ENCODE measurements at places on chromosomes 1 and 21.

GRCh38 chr1:162905174-162906158 is 44.5 kb upstream of the CCDC190 start:
- peak; percentile 76 for DNase-seq

DNA sequence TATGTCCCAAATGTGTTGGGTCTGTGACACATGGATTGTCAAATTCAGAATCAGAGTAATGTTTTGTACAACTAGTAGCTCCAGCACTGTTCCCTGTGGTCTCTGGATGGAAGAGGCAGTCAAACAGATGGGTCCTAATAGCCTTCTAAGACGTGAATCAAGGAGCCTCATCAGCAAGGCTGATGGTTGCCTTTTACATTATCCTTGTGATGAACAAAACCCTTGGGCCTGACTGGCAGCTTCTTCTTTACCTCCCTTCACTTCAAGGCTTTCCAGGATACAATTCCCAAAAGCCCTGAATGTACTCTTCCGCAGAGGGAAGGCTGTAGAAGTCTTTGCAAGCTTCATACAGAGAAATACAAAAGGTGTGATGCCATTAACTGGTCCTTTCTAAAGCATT is 633.3 kb downstream of the USP25 start:
- DNase-seq, result no peak

DNA sequence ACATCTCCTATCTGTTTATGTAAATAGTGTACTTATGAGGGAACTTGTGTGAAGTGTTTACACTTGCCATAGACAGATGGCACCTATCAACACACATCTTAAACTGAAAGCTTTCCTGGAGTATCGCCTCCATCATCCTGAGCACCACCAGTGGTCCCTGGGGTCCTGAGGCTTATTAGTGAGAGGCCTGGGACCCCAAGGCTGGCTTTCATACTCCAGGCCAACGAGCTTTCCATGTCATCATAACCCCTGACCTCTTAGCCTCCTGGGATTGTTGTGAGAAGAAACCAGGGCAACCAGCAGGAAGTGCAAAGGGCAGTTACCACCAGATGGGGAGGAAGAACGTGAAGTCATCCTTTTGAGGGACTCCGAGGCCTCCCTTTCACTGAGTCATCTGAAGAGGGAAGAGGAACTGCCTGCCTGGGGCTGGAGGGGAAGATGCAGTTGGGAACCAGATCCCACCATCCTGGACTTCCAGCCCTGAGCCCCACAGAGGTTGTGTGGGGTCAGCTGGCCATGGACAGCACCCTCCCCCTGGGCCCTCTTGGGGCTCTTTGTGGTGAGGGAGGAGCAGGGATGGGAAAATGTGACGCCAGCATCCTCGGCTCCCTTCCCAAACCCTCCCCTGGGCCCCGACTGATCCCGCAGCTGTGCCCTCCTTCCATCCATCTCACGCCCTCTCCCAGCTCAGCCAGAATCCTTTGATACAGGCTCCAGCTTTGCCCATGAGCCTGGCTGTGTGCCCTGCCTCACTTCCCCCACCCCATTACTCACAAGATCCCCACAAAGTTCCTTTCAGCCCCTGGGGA is 5.8 kb downstream of the INKA2 start:
- peak; percentile 88 for DNase-seq

DNA sequence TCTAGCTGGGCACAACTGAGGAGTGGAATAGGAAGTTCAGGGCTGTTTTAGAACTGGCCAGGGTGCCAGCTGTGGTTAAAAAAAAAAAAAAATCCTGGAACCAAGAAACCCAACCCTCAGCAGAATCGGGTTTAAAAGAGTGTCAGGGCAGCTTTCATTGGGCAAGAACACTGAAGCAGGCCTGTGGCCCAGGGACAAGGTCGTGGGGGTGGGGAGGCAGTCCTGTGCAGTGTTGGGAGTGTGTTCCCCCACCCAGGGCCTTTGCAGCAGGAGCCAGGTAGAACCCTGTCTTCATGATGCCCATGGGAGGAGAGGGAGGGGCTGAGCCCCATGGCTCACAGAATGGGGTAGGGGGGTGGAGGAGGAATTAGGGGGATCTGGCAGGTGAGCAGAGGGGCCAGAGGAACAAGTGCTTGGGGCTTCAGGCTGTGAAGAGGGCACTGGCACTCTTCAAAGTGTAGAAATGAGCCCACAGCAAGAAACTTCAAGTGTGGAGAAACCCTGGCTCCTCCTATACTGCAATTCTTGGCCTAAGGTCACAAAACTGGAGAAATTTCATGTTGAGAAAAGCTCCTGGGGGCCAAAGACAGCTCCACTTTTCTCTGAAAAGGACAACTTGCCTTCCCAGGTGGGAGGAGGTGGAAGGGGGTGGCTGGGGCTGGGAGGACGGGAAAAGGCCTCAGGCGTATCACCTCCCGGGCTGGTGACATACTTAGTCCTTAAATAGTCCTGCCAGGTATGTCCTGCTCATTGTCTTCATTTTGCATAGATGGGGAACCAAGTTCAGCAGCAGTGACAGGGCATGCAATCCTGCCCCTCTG is 39.3 kb downstream of the KIAA1614 start:
- no peak for DNase-seq

GRCh38 chr21:28436286-28436932 is 556.3 kb downstream of the LTN1 start:
- DNase-seq, result peak; percentile 61

GRCh38 chr1:78411707-78412106 is 79.1 kb upstream of the PTGFR start:
- DNase-seq, result no peak

DNA sequence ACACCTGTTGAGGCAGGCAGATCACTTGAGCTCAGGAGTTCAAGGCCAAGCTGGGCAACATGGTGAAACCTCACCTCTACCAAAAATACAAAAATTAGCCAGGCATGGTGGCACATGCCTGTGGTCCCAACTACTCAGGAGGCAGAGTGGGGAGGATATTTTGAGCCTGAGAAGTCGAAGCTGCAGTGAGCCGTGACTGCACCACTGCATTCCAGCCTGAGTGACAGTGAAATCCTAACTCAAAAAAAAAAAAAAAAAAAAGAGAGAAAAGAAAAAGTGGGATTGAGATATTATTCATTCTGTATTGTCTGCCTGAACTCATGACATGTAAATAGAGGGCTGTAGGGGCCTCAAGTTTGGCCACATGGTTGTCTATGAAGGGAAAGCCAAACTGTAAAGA is 37.3 kb downstream of the WNT2B start:
- no peak for DNase-seq

DNA sequence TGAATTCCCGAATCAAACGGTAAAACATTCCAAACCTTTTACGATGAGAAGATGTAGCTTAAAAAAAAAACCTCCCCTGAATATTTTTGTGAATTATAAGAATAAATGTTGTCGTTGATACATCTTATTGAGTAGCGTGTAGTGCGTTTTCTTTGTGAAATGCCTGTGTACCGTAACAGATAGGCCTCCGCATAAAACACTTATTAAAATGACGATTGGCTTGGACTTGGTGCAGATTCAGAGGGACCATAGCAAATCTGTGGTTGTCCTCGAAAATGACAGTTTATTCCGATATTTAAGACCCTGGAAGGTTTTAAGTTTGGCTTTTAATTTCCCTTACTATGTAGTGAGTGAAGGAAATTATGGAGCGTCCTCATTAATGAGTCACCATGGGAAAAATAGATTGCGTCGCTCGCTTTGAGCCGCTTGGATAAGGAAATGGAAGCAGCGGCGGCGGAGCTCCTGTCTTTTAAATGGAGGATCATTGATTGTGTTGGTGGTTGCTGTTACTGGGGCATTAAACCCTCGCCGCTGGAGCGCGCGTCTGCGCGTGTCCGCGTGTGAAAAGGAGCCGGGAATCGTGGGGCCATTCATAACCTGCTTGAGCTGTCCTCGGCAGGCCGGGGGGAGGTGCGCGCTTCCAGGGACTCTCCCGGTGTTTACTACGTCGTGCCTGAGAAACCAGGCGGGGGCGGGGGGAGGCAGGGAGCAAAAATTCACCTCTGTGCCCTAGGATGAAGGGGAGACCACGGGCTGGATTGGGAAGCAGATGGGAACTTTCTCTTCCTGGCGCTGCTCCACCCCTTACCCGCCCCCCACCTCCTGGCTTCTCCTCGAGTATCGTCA is 1.6 kb downstream of the SPEN start:
- DNase-seq, result peak; percentile 86

DNA sequence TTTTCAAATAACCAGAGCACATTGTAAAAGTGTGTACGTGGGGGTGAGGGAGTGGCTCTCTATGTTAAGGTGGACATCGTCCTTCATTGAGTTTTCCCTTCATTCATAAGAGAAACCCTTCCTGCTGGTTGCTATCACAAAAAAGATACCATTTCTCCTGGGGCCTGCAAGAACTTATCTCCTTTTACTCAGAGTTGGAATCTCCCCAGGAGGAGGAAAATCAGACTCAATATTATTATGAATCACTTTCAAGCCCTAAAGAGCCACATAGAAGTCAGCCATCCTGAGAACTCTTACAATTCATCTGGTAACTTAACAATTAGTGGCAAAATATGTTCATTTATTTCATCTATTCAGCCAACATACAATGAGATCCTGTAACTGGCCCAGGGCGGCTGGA is 27.1 kb upstream of the TGFBR3 start:
- DNase-seq, result peak; percentile 4

DNA sequence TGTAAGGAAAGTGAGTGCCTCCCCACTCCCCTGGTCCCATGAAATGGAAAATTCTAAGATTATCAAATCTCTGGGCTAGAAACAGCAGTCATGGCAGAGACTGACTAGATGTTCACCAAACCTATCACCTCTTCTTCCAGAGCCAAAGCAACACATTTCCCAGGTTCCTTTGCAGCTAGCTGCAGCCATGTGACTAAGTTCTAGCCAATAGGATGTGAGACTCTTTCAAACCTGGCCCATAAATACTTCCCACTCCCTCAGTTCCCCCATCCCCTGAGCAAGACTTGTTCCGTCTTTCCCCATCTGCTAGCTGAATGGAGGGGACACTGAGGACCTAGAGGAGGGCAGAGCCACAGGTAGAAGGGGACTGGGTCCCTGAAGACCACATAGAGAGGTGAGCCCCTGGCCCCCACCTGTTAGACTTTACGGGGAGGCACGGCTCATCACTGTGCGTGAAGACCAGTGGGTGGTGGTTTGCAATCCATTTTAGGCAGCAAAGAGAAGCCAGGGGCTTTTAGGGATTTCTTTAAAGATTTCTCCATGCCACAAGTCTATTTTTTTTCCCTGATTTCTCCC is 17.2 kb downstream of the FAM43B start:
- no peak for DNase-seq

DNA sequence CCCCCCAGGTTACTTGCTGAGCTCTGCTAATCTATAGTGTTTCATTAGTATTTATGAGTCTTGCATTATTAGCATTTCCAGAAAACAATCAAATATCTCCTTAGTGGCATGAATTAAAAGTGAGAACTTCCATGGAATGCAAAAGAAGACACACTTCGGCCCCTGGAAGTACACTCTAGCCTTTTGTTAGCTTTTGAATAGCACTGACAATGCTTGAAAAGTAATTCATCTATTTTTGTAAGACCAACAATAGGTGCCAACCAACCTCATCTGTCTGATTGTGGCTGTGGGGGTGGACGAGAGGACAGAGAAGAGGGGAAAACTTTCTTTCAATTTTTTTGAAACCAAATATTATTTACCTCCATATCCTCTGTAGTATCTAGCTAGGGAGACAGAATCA is 27.8 kb downstream of the KIAA0040 start:
- no peak for DNase-seq

DNA sequence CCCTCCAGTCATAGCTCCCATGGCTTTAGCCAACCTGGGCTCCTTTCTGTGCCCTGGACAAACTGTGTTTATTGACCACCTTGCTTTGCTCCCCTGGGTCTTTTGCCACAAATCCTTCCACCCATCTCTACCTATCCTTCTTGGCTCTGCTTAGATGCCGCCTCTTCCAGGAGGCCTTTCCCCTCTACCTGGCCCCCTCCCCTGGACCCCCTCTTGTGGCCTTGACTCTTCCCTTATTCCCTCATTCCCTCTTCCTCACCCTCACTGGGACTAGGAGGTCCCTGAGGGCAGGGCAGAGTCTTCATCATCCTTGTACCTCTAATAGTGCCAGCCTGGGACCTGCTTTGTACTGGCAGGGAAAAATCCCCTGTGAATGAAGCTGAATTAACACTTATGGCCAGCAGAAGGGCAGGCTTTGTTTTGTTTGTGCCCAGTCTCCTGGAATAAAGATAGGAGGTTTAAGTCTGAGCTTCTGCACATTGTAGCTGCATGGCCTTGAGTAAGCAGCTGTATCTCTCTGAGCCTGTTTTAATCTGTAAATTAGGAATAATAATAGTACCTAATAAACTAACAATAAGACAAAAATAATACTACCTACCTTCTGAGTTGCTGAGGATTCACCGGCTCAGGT is 13.7 kb downstream of the PTPRU start:
- DNase-seq, result no peak

GRCh38 chr21:32768530-32768929 is 3.0 kb downstream of the PAXBP1 start:
- DNase-seq, result no peak

- DNase-seq, result no peak
Observed at GRCh38 chr1:194857413-194857812, 1671.0 kb upstream of the B3GALT2 start.

- no peak for DNase-seq
Observed at GRCh38 chr1:232306269-232306961, 323.5 kb downstream of the SIPA1L2 start.

- DNase-seq, result peak; percentile 8
Observed at GRCh38 chr1:50425376-50426107, 2.3 kb upstream of the DMRTA2 start.

GRCh38 chr1:15722836-15723532 is 13.1 kb upstream of the SLC25A34 start:
- DNase-seq, result no peak

GRCh38 chr1:93577536-93578432 is 103.9 kb downstream of the BCAR3 start:
- DNase-seq, result no peak

- no peak for DNase-seq
Observed at GRCh38 chr1:57483954-57484353, 60.1 kb upstream of the DAB1 start.

DNA sequence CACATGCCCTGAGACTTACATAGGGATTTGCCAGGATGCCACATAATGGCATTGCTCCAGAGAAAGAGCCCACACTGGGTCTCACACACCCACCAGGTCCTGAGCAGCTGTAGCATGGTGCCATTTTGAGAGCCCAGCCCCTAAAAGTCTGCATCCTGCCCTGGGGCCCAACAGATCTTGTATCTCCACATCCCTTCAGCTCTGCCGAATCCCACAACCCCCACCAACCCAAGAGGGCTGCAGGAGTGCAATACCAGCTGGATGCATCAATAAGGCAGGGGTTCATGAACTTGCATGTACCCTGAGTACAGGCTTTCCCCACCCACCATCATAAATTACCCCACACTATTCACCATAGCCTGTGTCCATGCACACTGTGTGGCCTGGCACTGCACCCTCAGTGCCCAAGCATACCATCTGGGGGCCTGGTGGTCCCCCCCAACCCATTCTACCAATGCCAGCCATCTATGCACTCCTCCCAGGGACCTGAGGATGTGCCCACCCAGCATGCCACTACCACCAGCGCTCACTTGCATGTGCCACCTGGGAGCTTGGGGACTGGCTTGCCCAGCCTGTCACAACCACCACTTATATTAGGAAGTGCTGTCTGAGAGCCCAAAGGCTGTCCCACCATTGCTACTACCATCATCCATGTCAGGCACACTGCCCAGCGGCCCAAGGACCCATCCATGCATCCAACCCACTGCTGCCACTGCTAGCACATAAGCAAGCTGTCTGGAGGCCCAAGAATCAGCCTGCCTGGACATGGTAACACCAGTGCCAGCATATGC is 4.1 kb upstream of the KRTAP12-2 start:
- DNase-seq, result no peak

- no peak for DNase-seq
Observed at GRCh38 chr1:203321273-203322052, 16.1 kb downstream of the BTG2 start.
